ENCODE measurements at places on chromosomes 2 and 18.

- DNase-seq: no peak
Observed at GRCh38 chr2:109081374-109081773, 47.6 kb upstream of the SH3RF3 start.

- DNase-seq: no peak
Observed at GRCh38 chr2:151840216-151841046, 12.2 kb upstream of the ARL5A start.

GRCh38 chr2:86081724-86082123 lies 24.0 kb downstream of the POLR1A start:
- DNase-seq: no peak

DNA sequence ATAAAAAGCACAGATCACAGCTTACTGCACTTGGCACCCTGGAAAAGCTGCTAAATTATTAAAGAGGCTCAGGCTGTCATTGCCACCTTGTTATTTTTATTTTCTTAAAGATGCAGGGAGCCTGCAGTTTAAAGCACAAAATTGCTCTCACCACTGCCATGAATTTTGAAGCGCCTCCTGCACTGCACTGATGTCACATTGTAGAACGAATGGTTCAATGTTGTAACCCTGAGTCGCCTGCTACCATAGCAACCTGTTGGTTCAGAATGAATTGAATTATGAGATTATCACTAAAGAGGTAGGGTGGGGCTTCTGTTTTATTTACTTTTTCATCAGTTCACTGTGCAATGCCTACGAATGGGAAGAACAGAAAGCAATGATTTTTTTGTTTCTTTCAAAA lies 16.5 kb downstream of the SCG2 start:
- peak; percentile 72 for DNase-seq

DNA sequence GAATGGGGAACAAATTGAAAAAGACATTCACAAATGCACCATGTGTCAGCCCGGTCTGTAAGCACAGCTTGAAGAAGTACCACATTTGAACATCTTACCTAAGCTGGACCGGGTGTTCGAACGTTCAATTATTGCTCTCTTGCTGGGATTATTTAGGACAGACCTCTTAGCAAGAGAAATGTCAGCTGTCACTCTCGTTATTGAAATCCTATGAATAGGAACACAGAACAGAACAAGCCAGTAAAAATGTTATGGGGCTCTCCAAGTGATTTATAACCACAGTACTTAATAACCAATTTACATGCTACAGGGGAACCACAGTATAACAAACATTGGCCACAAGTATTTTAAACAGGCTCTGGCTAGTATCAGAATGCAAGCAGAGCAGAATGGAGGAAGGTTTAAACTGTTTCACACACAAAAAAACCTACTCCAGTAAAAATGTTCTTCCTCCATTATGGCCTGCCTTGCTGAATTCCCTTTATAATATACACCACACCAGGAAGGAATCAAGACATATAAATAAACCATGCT lies 32.5 kb upstream of the ARL5A start:
- DNase-seq: no peak

DNA sequence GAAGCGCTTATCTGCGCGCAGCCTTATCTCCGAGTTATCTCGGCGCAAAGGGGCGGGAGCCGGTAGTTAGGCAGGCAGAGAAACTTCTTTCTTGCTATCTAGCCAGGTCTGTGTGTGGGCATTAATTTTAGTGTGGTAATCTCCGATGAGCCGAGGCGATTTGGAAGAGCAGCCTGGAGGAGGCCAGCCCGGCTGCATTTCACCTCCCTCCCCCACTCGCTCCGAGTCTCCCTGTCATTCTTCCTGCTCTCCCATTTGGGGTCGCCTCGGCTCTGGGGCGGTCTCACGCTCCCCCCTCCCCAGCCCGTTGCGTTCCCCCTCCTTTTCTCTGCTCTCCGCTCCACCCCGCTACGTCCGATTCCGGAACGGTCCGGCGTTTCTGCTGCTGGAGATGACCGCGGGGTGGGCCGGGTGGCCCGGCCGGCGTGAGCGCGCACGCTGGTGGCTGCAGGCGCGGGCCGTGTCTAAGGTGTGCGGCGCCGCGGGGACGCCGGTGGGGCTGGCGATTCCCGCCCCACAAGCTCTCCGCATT lies 566 bp downstream of the GATA6 start:
- DNase-seq: no peak

DNA sequence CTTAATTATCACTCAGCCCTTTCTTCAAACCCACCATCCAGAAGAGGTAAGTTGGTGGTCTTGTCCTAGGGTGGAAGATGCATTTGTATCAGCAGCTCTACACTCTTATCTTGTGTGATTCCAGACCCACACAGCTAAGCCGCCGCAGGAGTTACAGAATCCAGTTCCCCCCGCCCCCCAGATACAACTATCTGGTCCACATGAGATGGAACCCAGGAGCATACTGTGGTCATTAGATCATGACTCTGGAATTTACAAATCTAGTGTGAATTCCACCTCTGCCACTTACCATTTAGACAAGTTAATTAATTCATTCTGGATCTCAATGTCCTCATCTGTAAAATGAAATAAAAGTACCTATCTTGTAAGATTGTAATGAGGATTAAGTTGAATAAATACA lies 486.4 kb downstream of the BCL11A start:
- DNase-seq: no peak

GRCh38 chr2:209547726-209548125 lies 123.9 kb downstream of the MAP2 start:
- no peak for DNase-seq

GRCh38 chr18:60067426-60068210 lies 167.8 kb downstream of the PMAIP1 start:
- DNase-seq: peak; percentile 7

- no peak for DNase-seq
Observed at GRCh38 chr18:8742387-8743361, 37.3 kb downstream of the MTCL1 start.
